ENCODE measurements at places on chromosomes 12 and 14.

DNA sequence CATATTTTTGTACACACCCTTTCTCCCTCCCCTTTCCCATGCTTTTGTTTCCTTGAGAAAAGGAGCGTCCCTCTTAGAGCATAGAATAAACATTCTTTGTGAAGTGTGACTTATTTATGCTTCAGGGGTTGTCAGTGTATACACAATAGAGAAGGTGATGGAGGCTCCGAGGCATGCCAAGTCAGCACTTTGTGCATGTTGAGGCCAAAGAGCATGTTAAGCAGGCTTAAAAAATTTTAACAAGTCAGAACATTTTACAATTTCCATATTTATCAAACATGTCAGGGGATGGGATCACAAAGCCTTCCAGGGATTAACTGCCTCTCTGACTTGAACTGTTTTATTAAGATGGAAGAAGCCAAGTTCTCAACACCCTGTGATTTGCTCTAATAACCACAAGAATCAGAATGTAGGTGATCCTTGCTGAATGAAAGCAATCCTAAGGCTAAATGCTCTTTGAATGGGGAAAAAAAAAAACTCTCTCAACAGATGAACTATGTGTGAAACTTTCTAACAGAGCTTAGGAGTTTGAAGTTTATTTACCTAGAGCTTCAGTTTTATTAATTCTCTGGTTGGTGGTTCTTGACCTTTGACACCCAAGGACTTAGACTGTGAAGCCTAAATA, 223.1 kb downstream of the RAD51B start:
- DNase-seq: no peak

DNA sequence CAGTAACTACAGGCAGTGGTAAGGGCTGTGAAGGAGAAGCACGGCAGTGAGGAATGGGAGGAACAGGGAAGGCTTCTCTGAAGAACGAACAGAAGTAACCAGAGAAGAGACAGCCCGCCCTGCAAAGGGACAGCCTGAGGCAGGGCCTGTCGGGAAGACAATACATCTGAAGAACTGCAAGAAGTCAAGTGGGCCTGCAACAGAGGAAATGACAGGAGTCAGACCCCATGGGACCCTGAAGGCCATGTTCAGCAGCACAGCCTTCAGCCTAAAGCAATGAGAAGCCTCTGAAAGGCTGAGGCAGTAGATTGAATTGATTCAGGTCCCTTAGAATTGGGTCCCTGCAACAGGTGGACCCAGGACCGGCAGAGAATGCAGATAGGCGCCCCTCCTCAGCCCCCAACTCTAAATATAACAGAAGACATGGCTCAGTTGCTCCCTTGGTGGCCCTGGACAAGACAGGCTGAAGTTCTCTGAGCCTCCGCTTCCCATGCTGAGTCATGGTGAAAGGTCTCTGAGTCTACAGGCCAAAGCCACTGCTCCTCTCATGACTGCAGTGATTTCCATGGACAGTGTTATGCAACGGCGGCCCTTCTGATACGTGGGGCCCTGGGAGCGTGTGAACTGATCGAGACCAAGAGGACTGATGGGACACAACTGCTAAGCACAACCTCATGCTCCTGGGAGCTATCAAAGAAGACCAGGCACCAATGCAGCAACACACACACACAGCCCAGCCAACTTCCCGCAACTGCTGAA, 10.8 kb upstream of the ACTR6 start:
- DNase-seq: no peak

DNA sequence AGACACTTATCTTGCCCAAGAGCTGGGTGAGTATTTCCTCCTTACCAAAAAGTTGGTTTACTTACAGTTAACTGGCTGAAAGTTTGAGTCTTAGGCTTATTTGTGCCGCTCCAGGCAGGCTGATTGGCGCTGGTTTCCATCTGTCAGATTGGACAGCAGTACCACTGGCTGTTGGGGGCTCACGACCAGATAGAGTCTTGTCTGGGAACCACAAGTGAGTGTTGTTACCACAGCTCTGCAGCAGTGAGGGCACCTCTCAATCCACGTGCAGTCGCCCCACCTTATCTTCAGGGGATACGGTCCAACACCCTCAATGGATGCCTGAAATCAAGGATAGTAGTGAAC, 58.9 kb downstream of the DDX51 start:
- DNase-seq: no peak

DNA sequence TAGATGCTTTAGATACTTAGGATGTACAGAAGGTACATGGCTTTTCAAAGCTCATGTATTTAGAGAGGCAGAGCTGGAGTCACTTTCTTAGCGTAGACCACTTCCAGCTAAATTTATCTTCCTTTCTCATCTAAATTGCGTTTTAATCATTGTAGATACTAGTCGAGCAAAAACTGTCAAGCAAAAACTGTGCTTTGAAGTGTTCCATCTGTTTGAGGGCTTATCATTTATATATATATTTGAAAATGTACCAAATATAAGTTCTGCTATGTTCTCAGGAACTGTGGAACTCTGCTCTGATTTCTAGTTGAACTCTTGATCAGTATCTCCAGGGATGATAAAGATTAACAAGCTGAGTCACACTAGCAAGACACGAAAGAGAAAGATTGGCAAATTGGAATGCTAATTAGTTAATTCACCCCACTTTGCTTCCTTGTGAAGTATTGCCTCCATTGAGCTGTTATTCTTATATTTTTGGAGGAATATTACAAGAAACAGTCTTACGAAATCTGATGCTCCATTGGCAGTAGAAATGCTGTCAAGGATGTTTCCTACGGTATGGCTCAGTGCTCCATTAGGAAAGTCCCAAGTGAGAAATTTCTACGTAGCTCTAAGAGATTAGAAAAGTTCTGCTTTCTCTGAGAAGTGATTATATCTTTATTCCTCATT, 310.7 kb downstream of the AEBP2 start:
- DNase-seq: no peak

DNA sequence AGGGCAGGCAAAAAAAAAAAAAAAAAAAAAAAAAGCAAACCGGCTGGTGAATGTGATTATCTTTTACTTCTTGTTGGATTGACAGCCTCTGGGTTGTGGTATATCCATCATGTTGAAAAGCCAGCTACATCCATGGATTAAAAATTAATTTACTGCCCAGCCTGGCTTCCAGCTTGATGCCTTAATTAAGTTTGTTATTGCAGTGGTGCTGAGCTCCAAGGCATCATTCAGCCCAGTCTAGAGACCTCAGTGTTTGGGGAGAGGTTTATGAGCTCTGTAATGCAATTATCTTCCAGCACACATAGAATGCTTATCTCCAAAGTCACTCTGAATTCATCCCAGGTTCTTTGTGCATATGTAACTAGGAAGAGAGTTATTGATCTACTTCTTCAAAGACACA, 114.8 kb downstream of the RIMBP2 start:
- no peak for DNase-seq

GRCh38 chr14:64388533-64389285, 556 bp downstream of the MTHFD1 start:
- DNase-seq: no peak

GRCh38 chr12:96132819-96133218, 61.4 kb upstream of the ELK3 start:
- peak; percentile 22 for DNase-seq

GRCh38 chr12:67594888-67595287, 53.7 kb upstream of the DYRK2 start:
- DNase-seq: no peak

DNA sequence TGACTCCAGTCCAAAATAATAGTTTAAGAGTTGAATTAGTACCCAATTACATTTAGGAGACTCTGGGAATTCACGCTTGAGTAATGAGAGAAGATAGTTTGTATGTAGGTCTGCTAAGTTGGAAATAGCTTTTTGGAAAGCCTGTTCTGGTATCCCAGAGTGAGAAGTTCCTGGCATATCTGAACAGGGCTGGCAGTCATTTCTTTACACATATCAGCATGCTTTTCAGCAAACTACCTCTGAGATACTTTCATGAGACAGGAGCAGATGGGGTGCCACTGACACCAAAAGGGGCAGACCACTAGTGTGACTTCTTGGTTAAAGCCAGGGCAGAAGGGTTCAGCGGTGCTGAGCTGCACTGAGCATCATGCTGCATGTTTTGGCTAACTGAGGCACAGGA, 45.1 kb upstream of the GRIP1 start:
- no peak for DNase-seq

DNA sequence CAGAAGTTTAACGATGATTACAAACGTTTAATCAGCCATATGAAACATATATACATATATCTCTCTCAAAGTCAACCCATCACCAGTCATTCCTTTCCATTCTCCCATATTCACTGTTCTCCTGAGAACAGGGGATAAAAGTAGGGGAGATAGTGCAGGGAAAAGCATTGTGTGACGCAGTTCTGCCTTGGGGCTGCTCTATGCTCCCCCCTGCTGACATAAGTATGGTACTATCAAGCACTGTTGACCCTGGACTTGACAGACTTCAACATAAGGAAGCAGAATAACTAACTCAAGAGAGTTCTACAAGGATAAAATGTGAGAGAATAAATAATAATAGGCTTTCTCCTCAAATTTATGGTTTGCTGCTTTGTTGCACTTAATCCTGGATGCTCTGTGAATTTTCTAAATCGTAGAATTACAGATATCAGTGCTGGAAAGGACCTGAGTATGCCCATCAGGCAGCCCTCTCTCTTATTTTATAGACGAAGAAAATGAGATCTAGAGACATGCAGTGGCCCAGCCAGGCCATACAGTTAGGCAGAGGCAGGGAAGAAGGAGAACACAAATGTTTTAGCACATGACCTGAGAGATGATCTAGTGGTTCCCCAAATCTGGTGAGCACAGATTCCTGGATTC, 87.2 kb downstream of the SCN8A start:
- peak; percentile 73 for DNase-seq

GRCh38 chr12:46569826-46570439, 197.4 kb upstream of the SLC38A2 start:
- no peak for DNase-seq

GRCh38 chr12:29543036-29543435, 45.5 kb upstream of the OVCH1 start:
- no peak for DNase-seq

- DNase-seq: no peak
These were observed 159.2 kb downstream of the SYNE2 start for GRCh38 chr14:64012003-64012402.

GRCh38 chr14:82388488-82388887, 854.8 kb upstream of the SEL1L start:
- no peak for DNase-seq

DNA sequence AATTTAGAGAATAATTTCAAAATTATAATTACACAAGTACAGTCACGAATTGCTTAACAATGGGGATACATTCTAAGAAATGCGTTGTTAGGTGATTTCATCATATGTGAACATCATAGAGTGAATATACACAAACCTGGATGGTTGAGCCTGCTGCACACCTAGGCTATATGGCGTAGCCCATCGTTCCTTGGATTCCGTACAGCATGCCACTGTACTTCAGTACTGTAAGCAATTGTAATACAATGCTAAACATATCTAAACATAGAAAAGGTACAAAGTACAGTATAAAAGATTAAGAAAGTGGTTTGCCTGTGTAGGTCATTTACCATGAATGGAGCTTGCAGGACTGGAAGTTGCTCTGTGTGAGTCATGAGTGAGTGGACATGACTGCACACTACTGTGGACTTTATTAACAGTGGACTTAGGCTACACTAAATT, 286.2 kb downstream of the CACNA1C start:
- DNase-seq: no peak

DNA sequence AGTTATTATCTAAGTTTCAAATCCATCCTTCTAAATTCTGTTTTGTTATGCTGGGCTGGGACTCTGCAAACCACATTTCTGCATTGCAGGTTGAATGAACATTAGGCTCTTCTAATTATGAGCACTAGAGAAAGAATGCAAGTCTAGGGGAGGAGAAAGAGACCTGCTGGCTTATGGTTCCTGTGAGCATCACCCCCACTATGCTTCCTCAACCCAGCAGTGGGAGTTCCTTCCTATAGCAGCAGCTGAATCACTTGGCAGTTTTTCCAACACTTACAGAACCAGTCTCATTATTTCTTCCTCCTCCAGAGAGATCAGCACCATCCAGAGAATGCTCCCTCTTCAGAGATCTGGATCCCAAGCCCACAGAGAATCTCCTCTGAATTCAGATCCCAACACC, 297.7 kb upstream of the CLEC14A start:
- no peak for DNase-seq

DNA sequence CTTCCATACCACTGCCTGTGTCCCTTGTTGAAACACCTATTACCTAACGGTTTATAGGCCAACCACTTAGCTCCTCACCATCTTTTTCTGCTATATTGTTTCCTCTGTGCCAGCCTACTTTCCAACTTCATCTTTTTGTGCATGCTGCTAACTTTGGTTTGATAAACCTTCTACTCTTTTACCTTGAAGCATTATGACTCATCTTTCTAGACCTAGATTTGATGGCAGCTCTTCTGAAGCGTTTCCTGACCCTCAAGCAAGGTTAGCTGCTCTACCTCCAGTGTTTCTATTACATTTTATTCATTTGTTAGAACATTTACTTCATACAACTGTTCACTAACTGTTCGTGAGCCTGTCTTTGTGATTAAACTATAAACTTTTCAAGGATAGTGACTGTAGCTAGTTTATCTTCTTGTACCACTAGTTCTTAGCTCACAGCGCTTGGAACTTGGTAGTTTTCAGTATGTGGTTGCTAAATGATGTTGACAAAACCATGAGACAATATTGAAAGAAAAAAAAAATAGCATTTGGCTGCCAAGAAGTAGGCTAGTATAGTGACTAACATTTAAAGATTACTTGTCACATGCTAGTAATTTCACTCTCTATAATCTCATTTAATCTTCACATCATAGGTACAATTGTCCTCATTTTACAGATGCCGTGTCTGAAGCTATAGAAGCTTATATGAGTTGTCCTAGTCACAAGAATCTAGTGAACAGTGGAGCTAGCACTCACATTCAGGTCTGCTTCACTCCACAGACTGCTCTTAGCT, 79.5 kb downstream of the APAF1 start:
- DNase-seq: no peak

GRCh38 chr12:69151254-69151764, 88.1 kb upstream of the CPSF6 start:
- no peak for DNase-seq

- no peak for DNase-seq
These were observed 102.1 kb upstream of the FSCB start for GRCh38 chr14:44609201-44609600.

DNA sequence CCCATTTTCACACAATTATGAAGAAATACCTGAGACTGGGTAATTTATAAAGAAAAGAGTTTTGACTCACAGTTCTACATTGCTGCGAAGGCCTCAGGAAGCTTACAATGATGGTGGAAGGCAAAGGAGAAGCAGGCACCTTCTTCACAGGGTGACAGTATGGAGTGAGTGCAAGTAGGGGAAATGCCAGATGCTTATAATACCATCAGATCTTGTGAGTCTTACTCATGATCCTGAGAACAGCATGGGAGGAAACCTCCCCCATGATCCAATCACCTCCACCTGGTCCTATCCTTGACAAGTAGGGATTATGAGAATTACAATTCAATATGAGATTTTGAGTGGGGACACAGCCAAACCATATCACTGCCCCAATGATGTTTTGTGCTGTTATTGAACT, 189.3 kb upstream of the CRY1 start:
- DNase-seq: no peak

GRCh38 chr14:93543766-93544165, 113.0 kb downstream of the UNC79 start:
- DNase-seq: peak; percentile 12

GRCh38 chr12:15276088-15276698, 46.1 kb upstream of the PTPRO start:
- DNase-seq: peak; percentile 49
